Cortex of kidney (tissue), 1 donor: ENCODE measurements at places on chromosomes 1 and 21.

DNA sequence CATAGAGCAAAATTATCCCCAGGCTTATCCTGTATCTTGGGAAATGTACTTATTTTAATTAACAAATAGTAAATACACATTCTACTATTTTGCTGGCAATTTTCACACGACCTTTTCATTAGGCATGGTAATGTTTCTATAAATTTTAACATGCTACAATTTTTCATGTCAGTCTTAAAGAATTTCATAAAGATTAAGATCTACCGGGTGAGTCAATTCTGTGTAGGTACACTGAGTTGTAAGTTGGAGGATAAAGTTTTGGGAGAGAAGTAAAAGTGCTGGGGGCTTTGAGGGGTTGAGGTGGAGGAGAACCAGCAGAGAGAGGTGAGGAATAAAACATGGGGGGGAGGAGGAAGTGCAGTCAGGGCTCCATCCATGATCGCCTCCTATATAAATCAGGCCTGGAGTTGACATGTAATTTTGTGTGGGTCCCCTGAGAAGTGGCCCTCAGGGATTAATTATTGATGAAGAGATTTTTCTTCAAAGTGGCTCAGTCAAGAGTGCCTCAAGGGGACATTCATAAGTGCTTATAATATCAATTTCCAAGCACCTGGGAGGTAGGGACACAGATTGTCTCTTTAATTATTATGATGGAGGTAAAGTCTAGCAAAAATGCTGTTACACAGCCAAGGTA, 7.2 kb downstream of the DPYD start:
- no peak for DNase-seq

GRCh38 chr1:10741696-10742095, 54.8 kb downstream of the CASZ1 start:
- no peak for DNase-seq

DNA sequence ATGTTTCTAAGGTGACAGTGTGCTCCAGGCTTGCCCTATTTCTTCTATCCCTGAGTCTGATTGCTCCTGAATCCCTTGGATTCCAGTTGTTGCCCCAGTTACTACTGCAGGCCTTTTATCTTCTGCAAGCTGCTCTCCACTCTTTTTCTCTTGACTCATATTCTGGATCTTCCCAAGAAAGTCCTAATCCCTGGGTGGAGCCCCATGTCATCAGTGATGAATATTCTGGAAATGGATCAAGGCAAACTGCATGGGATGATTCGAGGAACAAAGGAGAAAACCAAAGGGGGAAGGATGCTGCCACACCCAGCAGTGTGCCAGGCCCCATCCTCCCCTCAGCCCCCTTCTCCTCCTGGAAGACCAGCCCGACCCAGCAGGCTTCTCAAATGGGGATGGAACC, 63.3 kb upstream of the ATP2B4 start:
- DNase-seq: no peak

- no peak for DNase-seq
These were observed 62.7 kb downstream of the ZC3H11B start for GRCh38 chr1:219550201-219550600.

DNA sequence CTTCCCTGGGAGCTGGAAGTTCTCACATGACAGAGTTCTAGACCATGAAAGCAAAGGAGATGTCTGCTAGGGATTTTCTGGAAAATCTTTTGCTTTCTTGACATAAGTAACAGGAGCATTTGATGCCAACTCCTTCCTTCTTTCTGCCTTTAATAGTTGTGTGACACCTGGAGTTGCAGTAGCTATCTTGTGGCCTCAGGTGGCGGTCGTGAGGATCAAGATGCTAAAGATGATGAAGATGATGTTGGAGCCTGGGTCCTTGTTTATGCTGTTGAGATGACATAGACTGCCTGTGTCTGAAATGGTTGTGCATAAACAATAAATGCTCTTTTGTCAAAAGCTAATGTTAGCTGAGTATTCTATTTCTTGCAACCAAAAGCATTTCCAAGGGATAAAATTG, 32.7 kb upstream of the KIRREL1 start:
- no peak for DNase-seq

DNA sequence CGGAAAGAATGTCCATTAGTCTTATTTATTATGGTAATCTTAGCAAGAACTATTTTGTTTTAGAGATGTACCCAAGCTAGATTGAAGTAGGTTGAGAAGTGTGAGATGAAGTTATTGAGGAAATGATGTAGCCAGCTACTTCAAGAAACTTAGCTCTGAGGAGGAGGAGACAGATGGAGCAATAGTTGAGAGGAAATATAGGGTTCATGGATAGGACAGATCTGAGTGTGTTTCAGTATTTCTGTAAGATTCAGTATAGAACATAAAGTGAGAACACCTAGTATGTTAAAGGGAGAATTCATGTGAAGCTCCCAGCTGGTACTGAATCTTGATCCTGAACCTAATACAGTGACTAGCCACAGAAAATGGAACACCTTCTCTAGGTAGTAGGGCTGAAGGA, 28.9 kb downstream of the TSNAX start:
- no peak for DNase-seq

DNA sequence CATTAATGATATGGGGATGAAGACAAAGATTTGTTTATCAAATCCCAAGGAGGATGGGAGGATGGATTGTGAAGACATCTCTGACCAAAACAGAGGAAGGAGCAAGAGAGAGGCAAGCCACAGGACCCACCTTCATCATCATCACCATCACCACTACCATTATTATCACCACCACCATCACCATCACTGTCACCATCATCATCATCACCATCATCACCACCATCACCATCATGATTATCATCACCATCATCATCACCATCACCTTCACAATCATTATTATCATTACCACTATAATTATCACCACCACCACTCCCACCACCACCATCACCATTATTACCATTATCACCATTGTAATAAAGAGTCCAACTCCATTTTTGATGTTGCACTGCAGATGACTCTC, 482.5 kb downstream of the PTPRU start:
- DNase-seq: no peak

DNA sequence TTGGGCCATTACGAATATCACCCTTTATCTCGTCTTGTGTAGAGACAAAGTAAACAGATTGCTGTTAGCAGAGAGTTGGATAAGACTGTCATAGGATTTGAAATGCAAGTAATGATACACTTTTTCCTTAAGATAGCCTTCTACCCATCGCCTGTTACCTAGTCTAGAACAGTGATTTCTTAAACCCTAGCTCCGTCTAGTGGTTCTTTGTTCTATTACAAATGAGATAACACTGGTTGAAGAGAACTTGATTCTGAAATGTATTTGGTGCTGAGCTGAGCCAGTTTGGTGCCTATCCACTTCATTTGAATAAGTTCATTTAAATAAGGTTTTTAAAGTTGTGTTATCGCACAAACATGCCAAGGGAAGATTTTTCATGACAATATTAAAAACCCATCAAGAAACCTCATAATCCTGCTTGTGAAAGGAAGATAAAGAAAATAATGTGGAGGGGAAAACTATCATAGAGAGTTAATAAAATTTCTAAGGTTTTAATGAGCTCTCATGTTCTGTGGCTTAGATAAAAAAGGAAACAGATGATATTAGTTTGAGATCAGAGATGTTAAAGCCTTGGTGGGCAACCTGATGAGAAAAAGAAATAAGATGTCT, 1.5 kb upstream of the KCNH1 start:
- DNase-seq: no peak

GRCh38 chr21:35232545-35233176, 183.6 kb upstream of the RUNX1 start:
- no peak for DNase-seq

- DNase-seq: no peak
These were observed 18.5 kb upstream of the EPS15 start for GRCh38 chr1:51537568-51537967.

DNA sequence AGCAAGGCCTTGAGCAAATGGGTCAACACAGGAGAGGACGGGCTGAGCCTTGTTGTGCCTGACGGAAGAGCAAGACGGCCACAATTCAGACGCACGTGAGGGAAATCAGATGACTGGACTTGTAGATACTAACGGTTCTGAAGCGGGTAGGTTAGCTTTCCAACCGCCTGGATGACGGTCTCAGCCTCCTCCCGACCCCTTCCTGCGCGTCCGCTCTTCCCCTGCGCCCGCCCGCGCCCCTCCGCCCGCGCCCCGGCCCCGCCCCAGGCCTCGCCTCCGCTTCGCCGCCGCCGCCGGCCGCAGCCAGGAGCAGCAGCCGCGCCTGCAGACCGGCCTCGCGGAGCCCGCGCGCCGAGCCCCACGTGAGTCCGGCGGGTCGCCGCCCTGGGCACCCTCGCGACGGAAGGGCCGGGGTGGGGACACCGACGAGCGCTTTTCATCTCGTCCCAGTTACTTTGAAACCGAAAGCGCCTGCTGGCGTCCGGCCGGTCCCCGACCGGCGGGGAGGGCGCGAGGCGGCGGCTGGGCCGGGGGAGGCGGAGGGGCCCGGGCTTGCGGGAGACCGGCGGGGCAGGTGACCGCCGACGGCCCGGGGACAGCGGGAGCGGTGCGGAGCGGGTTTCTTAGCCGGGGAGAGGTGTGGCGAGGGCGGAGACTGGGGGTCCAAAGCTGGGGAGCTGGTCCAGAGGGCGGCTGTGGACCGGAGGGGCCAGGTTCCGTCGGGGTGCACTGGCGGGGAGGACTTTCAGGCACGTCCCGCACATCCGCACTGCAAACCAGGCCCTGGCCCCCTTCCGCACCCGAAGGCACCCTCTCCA, at the start of gene TRAF5:
Gene TRAF5, plus strand, starts transcription at position 306 of the 818 bp plus-strand sequence. CDS start 26,407 bp downstream, outside the sequence.
- no peak for DNase-seq

DNA sequence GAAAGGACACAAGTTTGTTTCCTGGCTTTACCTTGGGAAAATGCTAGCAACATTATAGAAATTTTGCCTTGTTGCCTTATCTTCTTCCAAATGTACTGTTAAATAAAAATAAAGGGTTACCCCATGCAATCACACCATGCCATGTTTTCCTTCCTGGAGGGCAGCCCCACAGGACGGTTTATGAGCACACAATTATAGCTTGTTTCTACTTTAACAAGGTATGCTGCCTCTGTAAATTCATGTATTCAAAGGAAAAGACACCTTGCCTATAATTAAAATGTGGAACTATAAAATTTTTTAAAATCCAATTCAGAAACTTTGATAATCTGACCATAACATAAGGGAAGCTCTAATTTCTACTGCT, 63.4 kb downstream of the CAPN2 start:
- DNase-seq: no peak

DNA sequence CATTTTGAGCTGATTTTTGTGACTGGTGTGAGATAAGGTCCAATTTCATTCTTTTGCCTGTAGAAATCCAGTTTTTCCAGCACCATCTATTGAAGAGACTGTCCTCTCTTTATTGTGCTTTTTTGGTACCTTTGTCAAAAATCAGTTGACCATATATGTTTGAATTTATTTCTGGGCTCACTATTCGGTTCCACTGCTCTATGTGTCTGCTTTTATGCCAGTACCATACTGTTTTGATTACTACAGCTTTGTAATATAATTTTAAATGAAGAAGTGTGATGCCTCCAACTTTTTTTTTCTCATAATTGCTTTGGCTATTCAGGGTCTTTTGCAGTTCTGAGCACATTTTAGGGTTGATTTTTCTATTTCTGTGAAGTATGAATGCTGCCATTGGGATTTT, 69.0 kb downstream of the LAMC2 start:
- no peak for DNase-seq

DNA sequence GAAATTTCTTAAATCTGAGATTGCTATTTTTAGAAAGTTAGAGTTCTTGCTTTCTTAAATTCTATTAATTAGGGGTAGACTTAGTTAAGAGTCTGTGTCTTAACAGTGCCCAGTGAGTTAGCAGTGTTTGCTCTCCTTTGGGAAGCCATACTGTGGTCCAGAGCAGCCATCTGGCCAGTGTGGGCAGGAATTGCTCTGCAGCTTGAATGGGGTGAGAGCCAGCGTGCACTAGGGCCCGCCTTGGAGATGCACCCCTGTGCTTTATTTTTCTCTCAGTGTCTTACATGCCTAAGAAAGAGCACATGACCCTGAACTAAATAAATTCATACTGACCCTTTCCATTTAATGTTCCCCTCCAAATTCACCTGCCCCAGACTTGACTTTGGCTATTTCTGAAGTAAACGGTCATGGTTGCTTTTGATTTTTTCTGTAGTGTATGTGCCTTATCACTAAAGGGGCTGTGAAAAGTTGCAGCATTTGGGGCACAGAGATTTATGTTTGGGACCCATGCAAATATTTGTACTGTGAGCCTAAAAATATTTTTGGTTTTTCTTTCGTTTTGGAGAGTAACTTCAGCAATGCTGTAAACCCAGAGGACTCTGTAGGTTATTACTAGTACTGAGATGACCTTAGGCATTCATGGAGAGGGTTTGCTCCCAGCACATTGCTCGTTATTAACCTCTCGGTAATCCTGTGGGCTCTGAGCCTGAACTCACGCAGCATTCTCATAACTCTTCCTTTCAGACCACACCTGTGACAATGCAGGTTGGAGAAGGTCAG, 21.3 kb upstream of the KCNQ4 start:
- DNase-seq: no peak

DNA sequence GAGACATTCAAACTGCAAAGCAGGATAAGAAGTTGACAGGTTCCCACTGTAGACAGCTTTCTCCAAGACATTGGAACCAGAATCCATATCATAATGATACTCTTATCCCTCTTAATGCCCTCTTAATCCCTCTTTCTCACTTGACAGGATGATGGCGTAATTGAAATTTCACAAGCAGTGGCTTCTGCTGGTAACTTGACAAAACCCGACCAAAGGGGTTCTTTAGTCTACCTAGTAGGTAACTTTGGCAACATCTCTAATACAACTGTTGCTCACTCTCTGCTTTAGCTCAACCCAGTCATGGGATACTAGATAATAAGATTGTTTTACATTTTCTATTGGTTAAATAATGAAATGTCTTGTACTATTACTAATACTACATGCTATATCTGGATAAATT, 34.7 kb downstream of the S100A10 start:
- DNase-seq: no peak

DNA sequence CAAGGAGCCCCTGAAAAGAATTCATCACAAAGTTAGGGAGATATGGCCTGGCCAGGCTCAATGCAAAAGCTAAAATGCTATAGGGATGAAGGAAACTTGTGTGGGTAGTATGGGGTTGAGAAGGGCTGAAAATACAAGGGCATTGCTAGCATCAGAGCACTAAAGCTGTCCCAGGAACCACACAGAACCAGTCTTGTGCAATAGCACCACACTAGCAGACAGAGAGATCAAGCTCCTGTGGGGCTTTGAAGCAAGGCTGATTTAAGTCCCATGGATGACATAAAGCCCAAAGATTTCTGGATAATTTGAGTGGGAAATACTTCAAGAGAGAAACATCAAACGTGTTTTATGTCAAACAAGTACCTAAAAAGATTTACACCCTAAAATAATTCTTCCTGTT, 97.1 kb downstream of the VAV3 start:
- DNase-seq: no peak

- no peak for DNase-seq
These were observed 43.7 kb downstream of the COL6A1 start for GRCh38 chr21:46025113-46025770.

GRCh38 chr21:41232013-41232412, 64.1 kb downstream of the BACE2 start:
- no peak for DNase-seq

DNA sequence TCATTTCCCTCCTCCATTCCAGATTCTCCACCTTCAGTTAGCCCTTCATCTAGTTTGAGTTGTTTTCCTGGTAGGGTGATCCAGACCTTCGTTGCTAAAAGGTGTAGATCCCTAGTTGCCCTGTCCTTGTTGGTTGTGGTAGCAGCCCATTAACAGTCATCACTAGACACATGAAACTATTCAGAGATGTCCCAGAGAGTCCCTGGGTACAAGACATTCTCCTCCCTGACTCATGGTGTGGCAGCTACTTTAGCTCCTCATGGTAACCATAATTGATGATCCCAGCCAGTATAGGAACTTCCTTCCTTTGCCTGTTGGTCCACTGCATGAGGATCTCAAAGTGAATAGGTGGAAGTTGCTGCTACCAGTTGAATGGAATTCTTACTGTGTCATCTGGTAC, 6.0 kb upstream of the SH2D2A start:
- no peak for DNase-seq
